Natural killer cell (primary cell): ENCODE measurements at places on chromosomes 16 and 17. TPM values are rescaled to one million over a fixed set of nuclear protein-coding genes. Genes with fewer than 3 reads are reported as not detected.

GRCh38 chr17:50830994-50831393, 4.4 kb upstream of the WFIKKN2 start:
- DNase-seq, result no peak

DNA sequence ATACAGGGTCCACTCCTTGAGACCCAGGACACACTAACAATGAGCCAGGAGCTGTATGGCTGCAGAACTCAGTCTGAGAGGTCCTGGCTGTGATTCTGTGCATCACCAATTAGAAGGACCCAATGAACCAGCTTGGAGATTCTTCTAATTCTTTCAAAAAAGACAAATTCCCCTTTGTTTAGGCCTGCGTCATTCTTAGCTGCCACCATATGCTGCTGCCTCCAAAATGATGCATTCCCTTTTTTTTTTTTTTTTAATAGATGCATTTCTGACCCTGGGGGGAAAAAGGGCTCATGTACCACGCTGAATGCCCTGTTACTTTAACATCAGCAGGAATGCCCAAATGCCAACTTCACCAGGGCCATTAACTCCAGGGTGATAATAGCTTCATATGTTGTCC, 28.5 kb downstream of the EMP2 start:
- DNase-seq, result no peak

HSD11B2 gene
- total RNA-seq, result not detected

DOC2B gene
- total RNA-seq, result 0.07 TPM

CPHXL2 gene
- not detected for total RNA-seq

DNA sequence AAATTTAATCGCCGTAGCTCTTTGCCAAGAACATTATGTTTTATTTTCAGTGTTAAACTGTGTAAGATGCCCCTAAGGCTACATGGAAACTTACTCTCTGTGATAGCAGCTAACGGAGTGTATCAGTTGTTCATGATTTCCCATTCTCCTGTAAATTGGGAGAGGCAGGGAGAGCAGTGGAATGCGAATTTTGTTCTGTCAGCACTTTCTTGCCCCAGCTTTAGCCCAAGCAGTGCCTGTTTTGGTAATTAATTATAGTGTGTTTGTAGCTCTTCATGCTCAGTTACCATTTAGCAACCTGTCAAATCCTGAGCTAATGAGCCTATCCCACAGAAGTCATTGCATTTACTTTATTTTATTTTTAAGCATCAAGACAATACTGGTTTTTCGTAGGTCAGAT, 475.1 kb upstream of the RBFOX1 start:
- no peak for DNase-seq
